Activated CD4-positive, alpha-beta T cell treated with anti-CD3 and anti-CD28 coated beads, Interleukin-10, Interleukin-2, amounts not matched to agents 100 ng/mL and 50 ng/mL, durations not matched to agents 16 hours and 8 hours (primary cell): ENCODE measurements at places on chromosomes 12 and 14.

DNA sequence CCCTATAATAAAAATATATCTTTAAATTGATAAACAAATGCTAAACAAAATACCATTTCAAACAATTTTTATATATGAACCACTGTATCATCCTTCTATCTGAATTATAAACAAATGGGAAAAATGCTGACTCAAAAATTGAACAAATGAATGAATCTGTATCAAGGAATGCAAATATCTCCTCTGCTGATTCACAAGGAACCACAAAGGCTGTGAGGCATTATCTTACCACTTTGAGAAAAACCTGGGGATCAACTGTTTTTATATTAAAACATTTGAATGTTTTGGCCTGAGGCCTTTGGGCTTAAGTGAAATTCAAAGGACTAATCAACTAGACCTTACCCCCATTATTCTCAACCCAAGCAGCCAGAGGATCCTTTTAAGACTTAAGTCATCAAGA, 86.3 kb downstream of the EML5 start:
- DNase-seq, result no peak

DNA sequence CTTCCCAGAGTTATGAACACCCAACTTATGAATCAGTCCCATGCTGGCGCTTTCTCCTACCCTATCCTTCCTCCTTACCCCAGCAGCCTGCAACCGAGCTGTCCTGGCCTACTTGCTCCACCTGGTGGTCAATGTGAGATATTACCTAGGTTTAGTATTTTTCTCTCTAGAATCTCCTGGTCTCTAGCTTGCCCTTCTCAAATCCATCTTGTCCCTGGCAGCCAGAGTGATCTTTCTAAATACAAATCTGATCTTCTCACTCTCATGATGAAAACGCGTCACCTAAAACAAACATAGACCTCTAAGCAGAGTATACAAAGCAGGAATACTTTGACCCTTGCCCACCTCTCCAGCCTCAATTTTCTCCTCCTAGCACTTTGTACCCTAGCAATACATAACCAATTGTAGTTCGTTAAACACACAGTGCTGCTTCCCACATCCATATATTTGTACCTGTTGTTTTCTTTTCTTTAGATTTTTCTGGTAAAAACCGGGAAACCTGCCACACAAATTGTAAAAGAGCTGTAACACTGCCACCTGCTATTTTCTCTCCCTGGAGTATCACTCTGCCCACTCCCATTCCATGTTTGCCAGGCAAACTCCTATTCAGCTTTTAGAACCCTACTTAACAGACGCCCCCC, 20.0 kb upstream of the TCP11L2 start:
- peak; percentile 64 for DNase-seq

DNA sequence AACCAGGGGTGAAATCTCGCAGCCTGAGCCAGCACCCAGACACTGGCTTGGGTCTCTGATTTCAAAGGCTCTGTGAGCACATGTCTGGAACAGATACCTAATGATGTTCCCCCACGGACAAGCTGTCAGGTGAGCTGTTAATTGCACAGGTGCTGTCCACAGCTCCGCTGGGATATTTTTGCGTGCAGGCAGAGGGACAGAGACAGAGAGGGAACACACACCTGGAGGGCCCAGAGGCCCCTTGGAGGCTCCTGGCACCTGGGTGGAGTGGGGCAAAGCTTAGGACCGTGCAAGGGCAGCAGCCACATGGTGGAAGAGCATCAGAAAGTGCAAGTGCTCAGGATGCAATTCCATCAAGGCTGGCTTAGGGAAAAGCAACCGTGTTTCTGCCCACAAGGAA, 57.3 kb downstream of the ARL6IP4 start:
- no peak for DNase-seq

DNA sequence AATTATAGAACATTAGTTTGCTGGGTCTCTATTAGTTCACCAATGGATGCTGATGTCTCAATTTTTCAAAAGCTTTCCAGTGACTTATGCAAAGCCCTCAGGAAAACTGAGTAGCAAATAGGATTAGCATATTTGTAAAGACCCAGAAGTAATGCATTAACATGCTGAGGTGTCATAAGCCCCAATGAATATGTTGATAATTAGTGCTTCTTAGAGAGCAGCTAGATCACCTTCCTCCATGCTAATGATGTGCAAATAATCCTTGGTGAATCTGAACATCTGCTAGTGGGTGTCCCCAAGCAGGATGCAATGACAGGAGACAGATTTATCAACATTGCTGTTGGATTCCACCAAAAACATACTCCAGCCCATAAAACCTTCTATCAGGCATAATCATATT, 19.0 kb downstream of the IFNG start:
- DNase-seq, result no peak

GRCh38 chr12:49983892-49984291, 11.1 kb downstream of the AQP6 start:
- DNase-seq, result no peak
